Central memory CD4-positive, alpha-beta T cell (primary cell): ENCODE measurements at places on chromosomes 6 and 20.

DNA sequence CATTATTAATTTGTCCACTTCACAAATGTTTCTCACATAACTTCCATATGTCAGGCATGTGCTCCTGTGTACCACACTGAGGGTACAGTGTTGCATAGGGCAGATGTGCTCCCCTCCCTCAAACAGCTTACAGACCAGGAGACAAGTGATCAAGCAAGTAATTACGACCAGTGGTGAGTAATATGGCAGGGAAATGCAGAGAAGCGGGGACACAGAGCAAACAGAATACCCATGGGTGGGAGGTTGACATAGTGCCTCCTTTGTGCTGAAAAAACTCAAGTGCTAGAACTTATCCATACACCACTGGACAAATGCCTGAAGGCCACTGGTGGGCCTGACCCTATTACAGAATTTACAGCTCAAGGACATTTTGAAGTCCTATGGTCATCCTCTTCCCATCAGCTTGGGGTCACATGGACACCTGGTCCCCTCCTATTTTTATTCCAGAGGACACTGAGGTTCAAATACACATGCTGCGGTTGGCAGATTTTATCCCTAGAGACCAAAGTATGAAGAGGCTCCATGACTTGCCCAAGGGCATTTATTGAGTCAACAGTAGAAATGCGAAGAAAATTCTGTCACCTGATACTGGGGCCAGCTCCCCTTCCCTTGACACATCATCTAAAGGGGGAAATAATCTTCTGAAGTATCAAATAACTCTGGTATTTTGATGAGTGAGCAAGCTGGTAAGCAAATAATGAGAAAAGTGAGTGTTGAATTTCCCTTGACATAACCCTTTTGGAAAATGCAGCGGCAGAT, 116.6 kb downstream of the QRSL1 start:
- DNase-seq: no peak

DNA sequence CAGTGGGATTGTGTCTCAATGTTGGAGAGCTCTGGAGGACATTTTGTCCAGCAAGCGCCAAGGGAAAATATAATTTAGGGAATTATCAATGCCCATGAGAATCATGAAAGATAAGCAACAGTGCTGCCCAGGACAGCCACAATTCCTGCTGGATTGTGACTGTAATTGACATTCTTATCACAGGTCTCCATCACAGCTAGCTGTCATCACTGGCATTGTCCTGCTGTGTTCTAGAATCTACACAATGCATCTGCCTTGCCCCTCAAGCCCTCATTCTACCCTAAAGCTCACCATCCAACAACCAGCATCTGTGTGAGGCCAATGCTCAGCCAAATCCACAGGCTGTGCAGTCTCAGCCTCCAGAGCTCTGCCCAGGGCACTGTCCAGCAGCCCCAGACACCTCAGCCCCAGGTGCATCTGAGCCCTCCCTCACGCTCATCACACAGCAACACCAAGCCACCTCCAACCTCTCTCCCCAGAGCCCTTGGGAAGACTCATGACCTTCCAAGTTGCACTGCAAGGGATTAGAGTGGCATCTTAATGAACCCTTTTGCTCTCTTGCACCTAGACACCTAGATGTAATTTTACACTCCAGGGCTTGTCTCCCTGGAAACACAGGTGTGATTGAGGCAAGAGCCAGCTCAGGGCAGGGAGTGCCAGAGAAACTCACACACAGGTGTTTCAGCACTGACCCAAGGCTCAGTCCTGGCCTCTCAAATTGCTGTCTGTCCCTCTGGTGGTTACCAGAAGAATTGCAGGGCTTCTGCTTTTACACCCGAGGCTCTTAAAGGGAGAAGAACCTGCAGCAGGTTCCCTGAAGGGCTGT, 85.2 kb upstream of the PHACTR3 start:
- peak; percentile 10 for DNase-seq

- DNase-seq: no peak
These were observed 52.1 kb downstream of the RNASET2 start for GRCh38 chr6:166904101-166904746.

DNA sequence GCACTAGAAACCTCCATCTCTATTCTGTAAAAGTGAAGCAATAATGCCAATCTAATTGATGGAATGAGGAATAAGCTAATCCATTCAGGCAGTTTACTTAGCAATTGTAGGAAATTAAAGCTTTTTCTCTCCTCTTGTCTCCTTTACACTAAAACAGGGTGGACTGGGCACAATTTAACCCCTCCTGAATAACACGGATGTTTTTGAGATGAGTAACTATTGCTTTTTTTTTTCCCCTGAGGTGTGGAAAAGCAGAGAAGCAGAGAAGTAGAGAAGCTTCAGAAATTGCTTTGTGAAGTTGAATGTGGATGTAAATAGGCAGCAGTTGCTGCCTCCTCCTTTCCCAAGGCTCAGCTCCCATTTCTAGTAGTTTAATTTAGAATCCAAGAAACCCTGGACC, 40.0 kb upstream of the GCNT2 start:
- DNase-seq: no peak

GRCh38 chr20:41219824-41220223, 82.5 kb downstream of the PLCG1 start:
- no peak for DNase-seq

GRCh38 chr6:25062070-25062811, 126.5 kb upstream of the RIPOR2 start:
- DNase-seq: no peak

DNA sequence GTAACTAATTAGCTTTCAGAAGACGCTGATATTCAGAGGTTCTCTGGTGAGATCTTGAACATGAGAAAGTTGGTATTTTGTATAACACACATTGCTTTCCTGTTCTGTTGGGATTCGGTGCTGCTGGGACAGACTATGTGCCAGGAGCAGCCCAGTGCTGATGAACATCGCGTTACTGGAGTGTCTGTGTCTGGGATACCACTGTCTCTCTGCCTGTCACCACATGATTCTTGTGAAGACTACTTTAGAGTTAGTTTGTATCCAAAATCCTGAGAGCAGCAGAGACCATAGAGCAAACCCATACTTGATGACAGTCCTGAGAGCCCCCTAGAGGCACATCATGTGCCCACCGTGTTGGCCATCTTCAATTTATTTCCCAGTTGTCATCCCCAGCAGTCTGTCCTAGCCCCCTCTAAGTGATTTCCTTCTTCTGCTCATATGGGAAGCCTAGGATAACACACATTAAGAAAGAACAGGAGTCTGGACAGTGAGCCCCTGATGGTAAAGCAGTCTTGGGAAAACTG, 41.8 kb upstream of the TINAG start:
- no peak for DNase-seq

- DNase-seq: no peak
These were observed 18.5 kb downstream of the BTBD3 start for GRCh38 chr20:11936157-11936556.

- no peak for DNase-seq
These were observed 57.8 kb downstream of the GCLC start for GRCh38 chr6:53487080-53487479.

DNA sequence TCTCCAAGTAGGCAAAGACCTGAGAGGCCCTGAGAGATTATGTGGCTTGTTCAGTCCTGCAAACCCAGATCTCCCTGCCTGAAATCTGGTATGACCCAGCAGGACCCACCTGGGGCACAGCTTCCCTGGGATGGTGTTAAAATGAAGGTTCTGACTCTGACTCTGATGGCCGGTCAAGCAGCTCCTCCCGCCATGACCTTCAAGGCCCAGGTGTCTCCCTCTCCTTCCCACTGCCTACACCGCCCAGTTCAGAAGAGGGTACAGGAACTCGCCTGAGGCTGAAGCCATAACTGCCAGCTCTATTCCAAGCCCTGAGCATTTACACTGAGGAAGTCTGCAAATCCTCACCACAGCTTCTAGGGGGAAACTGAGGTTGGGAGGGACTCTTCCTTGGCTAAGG, 5.9 kb upstream of the CST7 start:
- DNase-seq: no peak

GRCh38 chr6:73666393-73666792, 12.6 kb upstream of the SLC17A5 start:
- no peak for DNase-seq

- DNase-seq: no peak
These were observed 58.9 kb downstream of the RREB1 start for GRCh38 chr6:7166410-7167293.

DNA sequence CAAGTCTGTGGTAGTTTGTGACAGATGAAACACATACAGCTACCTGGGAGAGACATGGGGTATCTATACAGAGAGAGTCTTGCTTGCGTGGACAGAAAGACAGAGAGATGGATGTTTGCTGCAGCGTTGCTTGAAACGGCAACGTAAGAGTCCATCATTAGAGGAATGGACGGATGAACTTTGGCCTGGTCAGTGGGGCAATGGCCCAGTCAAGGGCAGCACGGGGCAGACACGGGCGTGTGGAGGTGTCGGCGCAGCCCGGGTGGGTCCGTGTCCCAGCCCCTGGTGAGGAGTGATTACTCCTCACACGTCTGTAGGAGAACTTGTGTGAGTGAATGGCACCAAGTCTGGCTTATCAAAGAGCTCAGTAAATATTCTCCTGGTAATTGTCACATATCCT, 21.9 kb downstream of the DACT2 start:
- no peak for DNase-seq

- no peak for DNase-seq
These were observed 46.6 kb upstream of the DEFB112 start for GRCh38 chr6:50096296-50096695.

DNA sequence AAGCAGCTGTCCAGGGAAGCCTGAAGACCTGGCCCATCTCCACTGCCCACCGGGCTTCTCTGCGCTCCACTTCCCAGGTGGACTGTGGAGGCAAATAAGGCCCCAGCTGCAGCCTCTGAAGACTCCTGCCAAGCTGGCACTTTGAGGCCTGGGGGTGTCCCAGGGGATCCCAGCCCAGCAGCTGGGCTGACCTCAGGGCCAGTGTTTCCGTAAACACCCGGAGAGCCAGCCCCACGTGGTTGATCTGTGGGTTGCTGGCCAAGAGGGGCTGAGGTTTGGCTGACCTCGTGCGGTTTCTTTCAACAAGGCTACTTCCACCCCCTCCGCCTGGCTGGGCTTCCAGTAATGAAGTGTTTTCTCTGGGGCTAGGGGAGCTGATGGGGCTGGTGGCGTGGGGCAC, 12.4 kb upstream of the CCN5 start:
- no peak for DNase-seq
